ENCODE measurements at places on chromosomes 5 and 9.

GRCh38 chr9:111484572-111484894 is 350 bp upstream of the ECPAS start:
- no peak for ATAC-seq

- peak; percentile 34 for ATAC-seq
Observed at GRCh38 chr9:89153232-89154017, 25.2 kb downstream of the SHC3 start.

- ATAC-seq = no peak
Observed at GRCh38 chr9:81150016-81150625, 539.2 kb downstream of the TLE1 start.

GRCh38 chr5:169728-170094 is 21.6 kb upstream of the LRRC14B start:
- no peak for ATAC-seq

- ATAC-seq = peak; percentile 62
Observed at GRCh38 chr9:8679371-8679822, 879.8 kb upstream of the DMAC1 start.

- ATAC-seq = no peak
Observed at GRCh38 chr5:98865690-98866089, 63.1 kb downstream of the CHD1 start.

- ATAC-seq = peak; percentile 37
Observed at GRCh38 chr5:3596261-3596825, 711 bp downstream of the IRX1 start.

GRCh38 chr9:28396058-28396457 is 822.8 kb upstream of the C9orf72 start:
- no peak for ATAC-seq

- peak; percentile 4 for ATAC-seq
Observed at GRCh38 chr9:136306211-136307208, 2.6 kb upstream of the CCDC187 start.

DNA sequence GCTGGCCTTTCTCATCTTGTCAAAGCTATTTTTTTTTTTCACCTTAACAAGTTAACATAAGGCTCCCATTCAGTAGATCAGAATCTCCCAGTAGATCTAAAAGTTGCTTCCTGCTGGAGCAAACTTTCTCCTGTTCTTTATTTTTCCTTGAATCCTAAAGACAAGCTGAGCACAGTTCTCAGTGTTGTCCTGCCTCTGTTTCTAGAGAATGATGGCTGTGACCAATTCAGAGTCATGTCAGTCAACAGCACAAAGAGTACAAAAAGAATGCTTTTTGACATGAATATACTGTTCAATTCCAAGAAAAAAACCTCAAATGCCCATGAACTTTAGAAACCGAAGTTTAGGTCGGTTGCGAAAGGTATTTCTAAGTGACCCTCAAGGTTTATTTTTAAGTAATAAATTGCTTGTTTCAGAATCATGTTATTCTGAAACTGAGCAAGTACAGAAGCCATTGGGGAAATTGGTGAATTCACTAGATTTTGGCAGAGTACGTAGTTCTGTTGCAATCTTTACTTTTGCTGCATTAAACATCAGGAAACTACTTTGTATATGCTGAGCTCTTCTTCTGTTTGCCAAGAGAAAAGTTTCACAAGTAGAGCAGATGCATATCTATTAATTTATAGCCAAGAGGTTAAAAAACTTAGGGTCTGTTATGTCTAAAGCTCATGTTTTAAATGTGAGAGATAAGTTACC is 161.7 kb upstream of the RPS23 start:
- ATAC-seq = no peak

DNA sequence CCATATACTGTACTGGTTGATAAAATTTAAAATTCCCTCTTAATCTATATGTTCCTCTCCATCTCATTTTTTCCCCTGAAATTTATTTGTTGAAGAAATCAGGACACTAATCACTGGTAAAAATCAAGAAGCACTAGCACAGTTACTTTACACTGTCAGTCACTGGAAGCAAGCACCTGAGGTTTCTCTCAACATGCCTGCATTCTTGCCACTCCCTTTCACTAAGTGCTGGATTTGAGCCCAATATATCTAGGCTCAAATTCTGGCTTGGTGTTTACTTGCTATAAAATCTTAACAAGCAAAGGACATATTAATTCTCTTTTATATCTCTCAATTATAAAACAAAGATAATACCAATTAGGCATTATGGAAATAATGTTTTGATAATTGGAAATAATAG is 58.6 kb downstream of the DIAPH1 start:
- ATAC-seq = no peak

- ATAC-seq = no peak
Observed at GRCh38 chr5:175747539-175748060, 89.7 kb downstream of the HRH2 start.

DNA sequence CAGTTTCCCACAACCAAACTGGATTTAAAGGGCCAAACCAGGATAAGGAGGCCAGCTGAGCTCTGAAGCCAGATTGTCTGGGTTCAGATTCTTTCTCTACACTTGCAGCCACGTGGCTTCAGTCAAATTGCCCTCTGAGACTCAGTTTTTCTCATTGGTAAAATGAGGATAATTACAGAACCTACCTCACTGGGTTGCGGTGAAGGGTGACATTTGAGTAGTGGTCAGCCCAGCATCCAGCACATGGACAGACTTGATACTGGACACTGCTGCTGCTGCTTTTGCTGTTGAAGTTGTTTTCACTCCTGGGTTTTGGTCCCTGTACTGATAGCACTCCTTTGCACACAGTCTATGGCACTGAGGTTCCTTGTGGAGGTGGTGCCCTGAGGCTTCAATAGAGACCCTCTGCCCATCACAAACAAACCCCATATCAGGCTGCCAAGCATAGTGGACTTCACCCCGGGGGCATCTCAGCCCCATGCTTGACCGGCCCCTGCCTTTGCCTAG is 25.7 kb upstream of the CDKN2AIPNL start:
- ATAC-seq = no peak

DNA sequence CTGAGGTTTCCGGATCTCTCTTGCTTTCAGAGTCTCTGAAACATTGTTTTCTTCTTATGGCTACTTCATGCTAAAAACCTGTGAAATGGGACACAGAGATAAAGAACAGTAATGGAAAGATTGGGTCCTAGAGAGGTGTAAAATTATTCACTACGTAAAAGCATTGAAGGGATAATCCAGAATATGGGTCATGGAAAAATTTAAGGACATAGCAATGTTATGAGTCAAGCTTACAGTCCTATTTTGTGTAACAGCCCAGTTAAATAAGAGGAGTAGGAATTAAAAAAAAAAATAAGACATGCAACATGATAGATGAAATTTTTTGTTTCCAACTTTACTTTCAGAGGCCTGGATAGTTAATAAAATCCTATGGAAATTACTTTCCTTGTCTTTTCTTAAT is 61.9 kb upstream of the ELL2 start:
- no peak for ATAC-seq

GRCh38 chr9:105716146-105716545 is 21.8 kb downstream of the TMEM38B start:
- ATAC-seq = no peak

GRCh38 chr9:98159790-98160189 is 32.6 kb downstream of the CORO2A start:
- ATAC-seq = no peak

DNA sequence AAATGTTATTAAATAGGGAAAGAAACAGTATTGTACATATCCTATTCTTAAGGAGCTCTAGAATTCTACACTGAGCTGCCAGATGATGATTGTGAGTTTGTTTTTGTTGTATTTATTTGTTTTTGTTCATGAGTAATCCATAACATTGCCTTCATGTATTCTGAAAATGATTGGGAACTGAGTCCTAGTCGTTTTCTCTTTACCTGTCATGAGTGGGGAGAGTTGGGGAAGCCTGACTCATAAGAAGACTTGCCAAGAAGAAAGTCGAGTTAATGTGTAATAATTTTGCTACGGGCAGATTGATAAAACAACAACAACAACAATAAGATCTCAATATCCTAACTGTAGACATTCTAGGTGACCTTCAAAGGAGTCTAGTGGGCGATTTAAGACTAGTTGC is 103.8 kb downstream of the ANKRD55 start:
- no peak for ATAC-seq

DNA sequence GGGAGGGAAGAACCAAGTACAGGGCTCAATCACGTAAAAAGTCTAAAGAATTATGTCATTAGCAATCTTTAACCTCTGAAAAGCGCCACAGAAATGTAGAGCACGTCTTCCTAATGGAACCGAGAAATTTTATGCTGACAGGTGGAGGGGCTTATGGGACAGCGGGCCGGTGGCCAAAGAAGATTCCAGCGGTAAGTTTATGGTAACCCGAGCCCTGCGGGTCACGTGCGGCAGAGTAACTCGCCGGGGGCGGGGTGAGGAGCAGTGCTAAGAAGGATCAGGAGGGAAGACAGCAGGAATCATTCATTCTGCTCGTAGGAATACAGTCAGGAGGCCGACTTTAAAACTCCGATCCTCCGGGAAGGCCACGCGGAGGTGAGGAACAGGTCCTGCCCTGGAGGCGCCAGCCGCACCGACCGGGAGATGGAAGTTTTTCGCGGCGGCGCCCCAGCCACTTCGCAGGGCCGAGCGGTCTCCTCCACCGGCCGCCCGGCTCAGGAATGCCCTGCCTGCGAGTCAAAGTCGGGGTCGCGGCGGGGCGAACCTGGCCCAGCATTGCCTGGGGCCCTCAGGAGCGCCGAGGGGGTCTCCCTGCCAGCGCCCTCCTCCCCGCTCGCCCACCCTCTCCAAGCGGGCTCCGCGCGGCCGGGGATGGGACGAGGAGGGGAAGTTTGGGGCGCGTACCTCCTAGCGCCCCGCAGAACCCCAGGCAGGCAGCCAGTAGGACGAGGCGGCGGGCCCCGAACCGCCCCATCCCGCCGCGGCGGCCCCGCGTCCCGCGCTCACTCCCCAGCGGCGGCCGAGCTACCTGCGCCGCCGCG is 101.8 kb downstream of the ESM1 start:
- ATAC-seq = peak; percentile 93

GRCh38 chr5:75992753-75993152 is 90.4 kb upstream of the SV2C start:
- no peak for ATAC-seq

GRCh38 chr5:132510076-132510475 is 19.5 kb upstream of the IRF1 start:
- no peak for ATAC-seq

- no peak for ATAC-seq
Observed at GRCh38 chr5:142013734-142014521, 1.1 kb upstream of the GNPDA1 start.

DNA sequence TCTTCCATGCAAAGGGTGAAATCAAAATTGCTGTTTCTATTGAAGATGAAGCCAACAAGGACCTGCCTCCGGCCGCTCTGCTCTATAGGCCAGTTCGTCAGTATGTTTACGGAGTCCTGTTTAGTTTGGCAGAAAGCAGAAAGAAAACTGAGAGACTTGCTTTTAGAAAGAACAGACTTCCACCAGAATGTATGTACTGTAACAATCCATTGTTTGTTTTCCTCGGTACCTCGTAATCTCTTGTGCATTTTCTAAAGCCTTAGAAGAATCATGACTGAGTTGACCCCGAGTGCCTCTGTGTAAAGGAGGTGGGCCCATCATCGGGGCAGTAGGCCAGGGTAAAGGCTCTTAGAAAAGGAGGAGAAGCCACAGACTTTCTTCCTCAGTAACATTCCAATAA is 44.2 kb upstream of the PHF2 start:
- peak; percentile 49 for ATAC-seq

DNA sequence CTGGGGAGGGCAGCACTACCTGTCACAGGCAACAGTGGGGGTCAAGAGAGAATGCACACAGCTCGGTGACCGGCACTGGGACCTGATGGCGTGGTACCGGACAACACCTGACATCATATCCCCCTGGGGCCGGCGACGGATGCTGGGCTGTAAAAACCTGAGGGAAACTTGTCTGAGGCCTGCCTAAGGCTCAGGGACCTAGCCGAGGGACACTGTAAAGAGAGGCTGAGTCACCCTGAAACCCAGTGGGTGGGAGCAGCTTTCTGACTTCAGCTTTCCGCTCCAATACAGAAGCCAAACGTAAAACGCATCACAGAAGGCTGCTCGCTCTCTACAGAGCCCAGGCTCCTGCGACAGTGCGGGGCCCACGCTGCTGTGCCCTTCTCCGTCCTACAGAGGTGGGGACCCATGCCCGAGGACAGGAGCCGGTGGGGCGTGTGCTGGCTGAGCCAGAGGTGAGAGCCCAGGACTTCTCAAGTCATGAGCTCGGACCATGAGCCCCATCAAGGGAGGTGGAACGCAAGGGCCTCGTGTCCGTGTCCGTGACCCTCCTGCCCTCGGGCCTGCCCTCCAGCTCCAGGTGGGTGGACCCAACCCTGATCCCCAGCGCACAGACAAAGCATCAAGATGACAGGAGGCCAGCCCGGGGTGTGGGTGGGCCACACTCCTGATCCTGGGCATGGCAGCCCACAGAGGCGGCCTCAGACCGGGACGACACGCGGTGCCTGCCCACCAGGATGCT is 5.3 kb downstream of the RALGDS start:
- peak; percentile 36 for ATAC-seq

- ATAC-seq = no peak
Observed at GRCh38 chr5:133618141-133618540, 5.8 kb upstream of the FSTL4 start.

GRCh38 chr9:81264516-81264915 is 424.8 kb downstream of the TLE1 start:
- peak; percentile 73 for ATAC-seq

DNA sequence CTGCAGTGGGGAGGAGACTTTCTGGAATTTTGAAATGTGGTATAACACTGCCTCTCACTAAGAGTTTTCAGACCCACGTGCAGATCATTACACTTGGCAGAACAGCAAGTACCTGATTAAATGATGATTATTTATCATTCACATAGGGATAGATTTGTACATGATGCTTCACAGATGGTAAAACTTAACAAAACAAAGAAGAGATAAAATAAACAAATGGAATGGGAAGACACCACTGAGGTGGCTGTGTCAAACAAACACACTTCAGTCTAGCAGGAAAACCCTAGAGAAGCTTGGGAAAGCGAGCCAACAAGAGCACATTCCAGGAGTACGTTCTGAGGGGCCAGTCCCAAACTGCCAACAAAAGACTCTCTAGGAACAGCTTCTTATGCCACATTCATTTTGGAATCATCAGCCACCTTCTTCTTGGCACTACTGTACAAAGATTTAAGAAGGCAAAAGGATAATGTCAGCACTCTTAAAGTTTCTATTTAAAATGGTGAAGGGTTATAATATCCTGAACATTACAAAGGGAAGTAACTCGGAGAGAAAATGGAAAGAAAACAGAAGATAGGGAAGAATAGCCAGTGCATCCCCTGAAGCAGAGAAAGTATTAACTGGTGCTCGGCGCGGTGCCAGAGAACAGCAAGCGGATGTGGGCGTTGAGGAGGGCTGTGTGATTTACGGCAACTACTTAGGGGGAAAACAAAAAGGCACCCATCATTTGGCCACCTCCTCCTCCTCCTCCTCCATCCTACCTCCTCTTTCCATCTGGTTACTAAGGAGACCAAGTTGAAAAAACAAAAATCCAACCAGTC is 1.6 kb downstream of the MED27 start:
- peak; percentile 20 for ATAC-seq

- ATAC-seq = peak; percentile 7
Observed at GRCh38 chr9:76692458-76693129, 71.6 kb upstream of the PCA3 start.
